ENCODE measurements at places on chromosomes 16 and 17.
A peak's percentile ranks its signal among the peaks of the same experiment; 100 is the strongest.

- no peak for DNase-seq
Observed at GRCh38 chr17:78120971-78121800, 7.4 kb downstream of the TMC6 start.

GRCh38 chr17:82234211-82235055 lies 5.6 kb downstream of the SLC16A3 start:
- DNase-seq = no peak

- no peak for DNase-seq
Observed at GRCh38 chr17:78316867-78317789, 42.7 kb downstream of the SOCS3 start.

- DNase-seq = no peak
Observed at GRCh38 chr16:9929836-9930235, 252.4 kb downstream of the GRIN2A start.

DNA sequence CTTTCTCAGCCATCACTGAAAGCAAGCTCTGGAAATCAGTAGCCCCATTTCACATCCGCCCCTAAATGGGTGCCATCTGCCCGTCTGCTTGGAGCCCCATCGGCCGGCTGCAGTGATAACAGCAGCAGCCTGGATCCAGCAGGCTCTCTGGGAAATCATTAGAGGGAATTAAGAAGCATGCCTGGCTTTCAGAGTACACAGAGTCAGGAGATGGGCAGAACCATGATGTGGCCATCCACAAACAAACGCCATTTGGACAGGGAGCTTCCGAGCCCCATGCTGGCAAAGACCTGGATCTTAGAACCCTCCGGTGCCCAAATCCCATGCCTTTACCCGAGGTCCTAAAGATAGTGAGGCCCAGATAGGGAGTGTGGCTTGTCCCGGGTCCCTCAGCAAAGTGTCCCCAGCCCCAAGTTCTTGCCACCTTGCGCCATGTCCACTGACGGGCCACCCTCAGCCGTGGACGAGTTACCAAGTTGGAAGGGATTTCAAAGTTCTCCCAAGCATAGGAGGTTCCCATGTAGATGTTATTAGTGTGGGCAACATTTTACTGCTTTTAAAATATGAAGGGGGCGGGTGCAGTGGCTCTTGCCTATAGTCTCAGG lies 1.0 kb upstream of the LITAF start:
- no peak for DNase-seq

- DNase-seq = peak; percentile 26
Observed at GRCh38 chr17:7261379-7262191, 693 bp downstream of the CLDN7 start.

GRCh38 chr16:77324729-77325128 lies 110.1 kb downstream of the ADAMTS18 start:
- DNase-seq = no peak

DNA sequence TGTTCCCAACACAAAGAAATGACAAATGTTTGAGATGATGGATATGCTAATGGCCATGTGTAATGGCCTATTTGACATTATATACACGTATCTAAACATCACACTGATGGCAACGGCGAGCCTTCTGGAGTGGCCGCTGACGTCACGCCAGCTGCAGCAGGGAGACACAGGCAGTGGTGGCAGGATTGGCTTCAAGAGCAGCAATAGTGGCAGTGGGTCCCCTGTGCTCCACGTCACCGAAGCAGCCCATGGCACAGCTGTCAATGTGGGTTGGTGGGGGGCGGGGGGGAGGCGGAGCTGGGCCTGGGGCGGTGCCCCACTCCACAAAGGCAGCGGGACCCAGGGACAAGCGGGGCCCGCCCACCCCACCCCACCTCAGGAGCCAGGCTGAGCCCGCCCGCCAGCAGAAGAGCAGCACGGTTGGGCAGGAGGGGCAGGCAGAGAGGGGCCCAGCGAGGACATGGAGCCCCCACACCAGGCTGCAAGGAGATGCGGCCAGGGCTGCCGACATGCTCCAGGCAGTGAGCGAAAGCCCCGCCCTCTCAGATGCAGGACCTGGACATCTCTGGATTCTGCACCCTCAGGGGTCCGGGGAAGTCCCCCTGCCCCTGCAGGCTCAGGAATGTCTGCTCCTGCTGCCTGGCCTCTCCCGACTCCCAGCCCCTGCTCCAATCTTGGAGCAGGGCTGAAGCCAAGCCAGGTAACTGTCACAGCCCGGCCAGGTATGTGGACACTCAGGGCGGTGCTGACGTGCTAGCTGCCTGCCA lies 64.6 kb downstream of the USP32 start:
- DNase-seq = no peak

GRCh38 chr16:55839115-55839514 lies 6.2 kb upstream of the CES1 start:
- DNase-seq = no peak

DNA sequence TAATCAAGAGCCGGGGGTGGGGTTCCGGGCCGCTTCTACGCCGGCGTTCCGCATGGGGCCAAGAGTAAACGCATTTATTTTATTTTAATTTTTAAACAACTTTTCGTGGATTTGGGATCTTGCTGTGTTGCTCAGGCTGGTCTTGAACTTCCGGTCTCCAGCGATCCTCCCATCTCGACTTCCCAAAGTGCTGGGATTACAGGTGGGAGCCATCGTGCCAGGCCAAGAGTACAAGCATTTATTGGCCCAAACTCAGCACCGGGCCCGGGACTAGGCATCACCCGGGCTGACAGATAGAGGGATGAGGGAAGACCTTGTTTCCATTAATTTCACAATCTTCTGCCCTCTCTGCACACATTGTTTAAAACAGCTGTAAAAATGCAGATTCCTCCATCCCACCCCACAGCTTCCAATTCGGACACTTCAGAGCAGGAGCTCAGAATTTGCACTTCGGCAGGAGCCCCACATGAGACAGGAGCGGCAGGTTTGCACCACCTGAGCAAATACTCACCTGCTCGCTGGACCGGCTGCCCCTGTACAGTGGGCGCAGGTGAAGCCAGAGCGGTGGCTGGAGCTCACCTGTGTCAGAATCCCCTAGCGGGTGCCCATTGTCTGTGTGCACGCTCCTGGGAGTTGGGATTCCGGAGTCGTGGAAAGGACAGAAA lies 663 bp upstream of the GINS2 start:
- DNase-seq = no peak

DNA sequence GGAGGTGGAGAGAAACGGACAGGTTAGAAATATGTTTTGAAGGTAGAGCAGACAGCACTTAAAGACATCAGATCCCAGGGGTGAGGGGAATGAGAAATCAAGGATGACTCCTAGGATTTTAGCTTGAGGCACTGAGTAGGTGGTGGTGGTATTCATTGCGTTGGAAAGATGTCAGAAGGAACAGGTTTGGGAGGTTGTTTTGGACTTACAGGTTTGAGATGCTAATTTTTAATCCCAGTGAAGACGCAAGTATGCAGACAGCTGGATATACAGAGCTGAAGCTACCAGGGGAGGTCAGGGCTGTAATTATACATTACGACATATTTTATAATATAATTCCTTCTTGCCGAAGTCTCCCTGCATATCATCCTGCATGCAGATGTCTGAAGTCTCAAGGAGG lies 433.3 kb downstream of the XYLT1 start:
- DNase-seq = no peak

DNA sequence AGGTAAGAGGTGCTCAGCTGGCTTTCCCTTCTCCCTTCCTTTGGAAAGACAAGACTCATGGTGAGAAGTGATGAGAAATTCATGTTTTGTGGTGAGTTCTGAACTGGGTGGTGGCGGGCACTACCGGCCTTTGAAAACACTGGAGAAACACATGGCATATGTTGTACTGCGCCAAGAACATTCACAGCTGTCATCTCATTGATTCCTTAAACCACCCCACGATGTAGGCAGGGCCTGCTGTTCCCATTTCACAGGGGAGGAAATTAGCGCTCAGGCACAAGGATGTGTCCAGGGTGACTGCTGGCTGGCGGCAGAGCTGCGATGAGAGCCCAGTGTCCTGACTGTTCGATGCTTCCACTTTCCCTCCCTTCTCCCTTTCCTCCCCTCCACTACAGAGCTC lies 1.6 kb upstream of the DOC2B start:
- DNase-seq = no peak

- no peak for DNase-seq
Observed at GRCh38 chr17:61385577-61386236, 13.9 kb upstream of the TBX2 start.

DNA sequence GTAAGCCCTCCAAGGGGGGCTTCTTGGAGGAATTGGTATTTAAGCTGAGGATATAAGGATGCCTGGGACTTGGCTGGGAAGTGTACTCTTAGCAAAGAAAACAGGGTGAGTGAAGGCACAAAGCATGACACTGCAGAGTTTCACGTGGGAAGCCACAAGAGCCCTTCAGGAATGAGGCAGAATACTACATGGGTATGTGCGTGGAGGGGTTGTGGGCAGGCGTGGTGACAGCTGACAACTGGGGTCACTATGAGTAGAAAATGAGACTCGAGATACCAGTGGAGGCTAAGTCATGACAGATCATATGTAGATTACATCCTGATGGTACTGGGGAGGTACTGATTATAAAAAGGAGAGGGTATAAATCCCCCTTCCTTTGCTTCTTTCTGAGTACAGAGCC lies 78.1 kb upstream of the XYLT1 start:
- DNase-seq = no peak

DNA sequence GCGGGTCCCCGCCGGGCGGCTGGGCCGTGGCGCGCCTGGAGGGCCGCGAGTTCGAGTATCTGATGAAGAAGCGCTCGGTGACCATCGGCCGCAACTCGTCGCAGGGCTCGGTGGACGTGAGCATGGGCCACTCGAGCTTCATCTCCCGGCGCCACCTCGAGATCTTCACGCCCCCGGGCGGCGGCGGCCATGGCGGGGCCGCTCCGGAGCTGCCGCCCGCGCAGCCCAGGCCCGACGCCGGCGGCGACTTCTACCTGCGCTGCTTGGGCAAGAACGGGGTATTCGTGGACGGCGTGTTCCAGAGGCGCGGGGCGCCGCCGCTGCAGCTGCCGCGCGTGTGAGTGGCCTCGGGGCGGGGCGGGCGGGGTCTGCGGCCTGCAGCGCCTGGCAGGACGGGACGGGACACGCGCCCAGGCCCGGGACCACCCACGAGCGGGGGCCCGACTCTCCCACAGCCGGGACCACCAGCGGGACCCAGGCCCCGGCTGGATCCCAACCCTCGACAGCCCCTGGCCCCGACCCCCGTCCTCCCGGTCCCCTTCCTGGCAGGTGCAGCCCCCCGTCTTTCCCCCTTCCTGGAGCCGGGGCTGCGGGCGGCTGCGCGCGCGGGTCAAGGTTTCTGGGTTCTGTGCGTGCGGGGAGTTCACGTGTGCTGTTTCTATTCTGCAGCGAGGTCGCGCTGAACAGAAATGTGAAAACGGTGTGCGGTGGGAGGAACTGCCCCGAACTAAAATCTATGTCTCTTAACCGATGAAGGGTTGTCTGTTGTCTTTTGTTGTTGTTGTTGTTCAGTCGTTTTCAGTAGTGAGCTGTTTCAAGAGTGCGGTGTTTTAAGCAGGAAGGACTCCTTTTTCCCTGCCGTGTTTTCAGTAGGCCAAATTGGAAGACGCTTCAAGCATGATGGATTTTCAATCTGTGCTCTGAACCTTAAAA lies 705 bp downstream of the FOXK2 start:
- peak; percentile 33 for DNase-seq

DNA sequence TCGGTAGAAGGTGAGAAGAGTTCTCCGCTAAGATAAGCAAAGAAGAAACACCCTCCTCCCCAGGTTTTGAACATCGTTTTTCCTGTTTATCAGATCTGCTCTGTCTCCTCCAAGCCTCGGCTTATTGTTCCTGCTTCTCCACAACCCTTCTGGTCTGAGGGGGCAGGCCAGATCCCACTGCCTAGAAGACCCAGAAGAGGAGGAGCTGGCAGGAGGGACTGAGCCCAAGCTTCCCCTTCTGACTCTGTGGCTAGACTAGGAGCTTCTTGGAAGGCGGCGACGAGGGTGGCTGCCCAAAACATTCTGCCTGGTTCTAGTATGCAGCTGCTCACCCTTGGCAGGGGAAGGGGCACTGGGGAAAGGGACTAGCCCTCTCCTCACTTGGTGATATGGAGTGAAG lies 5.2 kb upstream of the HOXB5 start:
- DNase-seq = no peak

GRCh38 chr17:44867841-44868240 lies 20.2 kb downstream of the HIGD1B start:
- DNase-seq = no peak

DNA sequence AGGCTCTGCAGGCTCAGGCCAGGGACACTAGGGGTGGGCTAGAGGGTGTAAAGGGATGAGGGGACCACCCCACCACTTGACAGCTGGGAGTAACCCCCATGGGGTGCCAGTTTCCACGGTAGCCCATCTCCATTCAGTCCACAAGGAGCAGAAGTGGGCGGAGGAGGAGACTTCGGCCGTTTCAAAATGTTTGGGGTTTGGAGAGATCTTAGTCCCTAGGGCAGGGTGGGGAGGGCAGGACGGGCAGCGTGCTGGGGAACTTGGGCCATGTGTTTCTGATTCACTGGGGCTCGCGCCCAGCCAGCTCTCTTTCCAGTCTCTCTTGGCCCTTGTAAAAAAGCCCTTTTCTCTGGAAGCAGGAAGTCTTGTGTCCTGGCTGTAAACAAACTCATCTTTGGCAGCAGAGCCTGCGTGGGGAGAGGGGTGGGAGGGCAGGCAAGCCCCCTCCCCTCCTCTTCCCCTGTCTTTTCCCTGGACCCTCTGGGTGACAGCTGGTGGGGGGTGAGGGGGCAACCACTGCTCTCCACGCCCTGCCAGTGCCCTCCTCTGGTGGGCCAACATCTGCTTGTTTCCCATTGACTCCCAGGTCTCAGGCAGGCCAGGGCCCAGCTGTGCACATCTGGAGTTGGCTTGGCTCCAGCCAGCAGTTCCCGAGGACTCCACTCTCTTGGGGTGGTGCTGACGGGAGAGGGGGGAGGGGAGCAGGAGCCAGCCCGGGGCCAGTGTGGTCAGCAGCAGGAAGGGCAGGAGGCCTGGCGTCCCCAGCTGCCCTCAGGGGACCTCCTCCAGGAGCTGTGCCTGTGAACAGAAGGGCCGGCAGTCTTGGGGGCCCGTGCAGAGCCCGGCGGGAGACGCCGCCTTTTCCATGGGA lies 8.1 kb downstream of the CYGB start:
- peak; percentile 44 for DNase-seq

DNA sequence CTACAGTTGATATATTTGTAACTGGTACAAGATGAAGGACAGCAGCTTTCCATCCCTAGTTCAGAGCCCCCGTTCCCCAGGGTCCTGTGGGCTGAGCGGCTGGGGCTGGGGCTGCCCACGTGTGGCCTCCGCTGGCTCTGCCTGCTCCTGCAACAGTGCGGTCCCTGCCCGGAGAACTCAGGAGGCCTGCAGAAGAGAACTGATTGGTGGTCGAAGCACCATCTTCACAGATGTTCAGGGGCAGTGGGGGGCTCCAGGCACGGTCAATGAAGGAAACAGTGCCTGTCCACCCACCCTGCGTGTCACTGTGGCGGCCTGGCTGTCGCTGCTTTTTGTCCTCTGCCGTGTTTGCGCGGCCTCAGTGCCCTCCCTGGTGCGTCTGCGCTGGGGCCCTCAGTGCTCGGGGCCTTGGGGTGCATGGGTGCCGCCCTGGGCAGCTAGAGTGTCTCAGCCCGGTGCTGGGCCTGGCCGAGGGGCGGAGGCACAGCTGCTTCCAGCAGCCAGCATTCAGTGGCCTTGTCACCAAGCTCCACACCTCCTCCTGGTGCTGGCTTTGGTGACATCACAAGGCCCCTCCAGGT lies 4.2 kb upstream of the NUDT16L1 start:
- no peak for DNase-seq
